ENCODE measurements at places on chromosomes 2 and 18.

DNA sequence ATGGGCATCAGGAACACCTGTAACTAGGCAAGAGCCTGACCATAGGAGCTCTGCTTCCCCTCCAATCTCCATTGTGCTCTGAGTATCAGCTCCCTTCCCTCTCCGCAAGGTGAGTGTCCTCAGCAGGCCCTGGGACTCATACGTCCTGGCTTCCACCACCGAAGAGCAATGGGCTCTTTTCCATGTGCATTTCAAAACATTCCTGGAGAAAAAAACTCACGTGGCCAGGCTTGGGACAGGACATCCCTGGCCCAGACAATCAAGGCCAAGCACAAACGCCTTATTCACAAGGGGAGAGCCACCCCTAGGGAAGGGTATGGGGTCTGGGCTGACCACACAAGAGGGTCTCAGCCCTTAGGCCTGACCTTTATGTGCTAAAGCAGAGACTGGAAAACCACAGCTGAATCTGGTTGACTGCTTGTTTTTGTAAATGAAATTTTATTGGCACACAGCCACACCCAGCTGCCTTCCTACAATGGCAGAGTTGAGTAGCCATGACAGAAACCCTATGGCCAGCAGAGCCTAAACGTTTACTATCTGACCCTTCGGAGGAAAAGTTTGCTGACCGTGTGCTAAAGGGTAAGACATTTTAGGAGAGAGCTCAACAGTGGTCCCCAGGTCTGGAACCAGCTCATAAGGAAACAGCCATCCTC, 175.7 kb upstream of the ARL4C start:
- no peak for DNase-seq

DNA sequence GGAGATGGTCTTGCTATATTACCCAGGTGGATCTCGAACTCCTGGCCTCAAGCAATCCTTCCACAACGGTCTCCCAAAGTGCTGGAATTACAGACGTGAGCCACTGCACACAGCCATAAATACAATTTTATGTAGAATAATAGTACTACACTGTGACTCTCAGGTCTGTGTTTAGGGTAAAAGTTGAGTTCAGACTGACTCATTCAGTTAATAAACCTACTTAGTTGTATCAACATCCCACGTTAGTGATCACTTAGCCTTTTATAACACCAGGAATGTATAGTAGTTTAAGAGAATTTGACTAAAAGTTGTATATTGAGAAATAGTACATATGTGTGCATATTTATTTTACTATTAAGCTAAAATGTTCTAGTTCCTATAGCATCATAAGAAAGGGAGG, 237.5 kb downstream of the PHLPP1 start:
- DNase-seq = no peak

DNA sequence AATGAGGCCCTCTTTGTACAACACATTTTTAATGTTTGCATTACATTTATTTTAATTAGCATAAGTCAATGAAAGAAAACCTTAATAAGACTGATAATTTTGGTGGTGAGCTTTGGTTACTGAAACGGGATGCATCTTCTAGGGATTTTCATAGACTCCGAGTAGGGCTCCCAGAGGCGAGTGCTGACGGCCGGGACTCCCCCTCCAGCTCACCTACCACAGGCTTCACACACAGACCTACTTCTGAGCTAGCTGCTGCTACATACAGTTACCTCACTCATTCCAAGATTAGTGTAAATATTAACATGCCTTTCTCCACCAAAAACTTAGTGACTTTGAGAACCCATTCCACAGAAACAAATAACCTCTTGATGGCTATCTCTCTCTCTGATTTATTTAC, 271.1 kb downstream of the GALR1 start:
- DNase-seq = no peak

GRCh38 chr2:22136446-22136845, 1012.7 kb downstream of the TDRD15 start:
- DNase-seq = no peak

DNA sequence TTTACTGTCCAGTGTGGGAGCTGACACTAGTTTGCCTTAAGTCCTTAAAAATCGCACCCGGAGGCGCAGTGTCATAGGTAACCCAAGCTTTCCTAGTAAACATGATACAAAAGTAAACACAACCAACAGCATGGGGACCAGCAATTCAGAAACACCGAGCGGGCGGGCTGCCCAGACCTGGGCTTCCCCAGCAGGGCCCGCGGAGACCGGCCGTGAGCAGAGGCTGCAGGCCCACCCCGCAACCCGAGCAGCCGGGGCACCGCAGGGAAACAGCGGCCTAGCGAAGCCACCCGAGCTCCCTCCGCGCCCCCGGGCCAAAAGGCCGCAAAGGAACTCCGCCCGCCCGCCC, 296 bp downstream of the TTC21B start:
- no peak for DNase-seq

GRCh38 chr2:147081831-147082230, 763.0 kb upstream of the ACVR2A start:
- no peak for DNase-seq

DNA sequence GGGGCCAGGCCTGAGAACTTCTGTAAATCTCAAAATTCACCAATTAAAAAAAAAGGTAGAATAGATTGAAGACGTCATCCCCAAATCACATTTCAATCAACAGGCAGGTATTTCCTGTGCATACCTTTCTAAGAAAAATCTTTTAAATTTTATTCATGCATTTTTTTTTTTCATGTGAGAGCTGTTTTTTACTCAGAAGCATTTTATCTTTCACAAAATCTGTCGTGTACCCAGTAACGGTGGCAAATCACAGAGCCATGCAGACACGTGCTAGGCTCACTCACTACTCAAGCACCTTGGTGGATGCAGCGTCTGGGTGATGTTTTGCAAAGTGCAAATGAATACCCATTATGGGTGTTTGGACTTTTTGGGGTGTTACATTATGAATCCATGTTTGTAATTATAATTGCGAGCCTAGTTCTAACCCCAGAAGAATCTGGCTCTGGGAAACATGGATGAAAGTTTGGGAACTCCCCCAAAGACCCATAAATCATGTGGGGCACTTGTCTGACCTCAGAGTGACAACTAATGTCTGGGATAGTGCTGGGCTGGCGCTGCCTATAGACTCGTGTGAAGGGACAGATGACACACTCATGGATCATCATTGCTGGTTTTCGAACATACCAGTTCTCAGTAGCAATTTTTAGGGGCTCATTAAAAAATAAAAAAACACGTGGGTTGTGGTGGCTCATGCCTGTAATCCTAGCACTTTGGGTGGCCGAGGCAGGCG, 335.2 kb downstream of the LPIN1 start:
- no peak for DNase-seq

- DNase-seq = no peak
Observed at GRCh38 chr2:27849558-27850205, 40.5 kb downstream of the RBKS start.

GRCh38 chr2:102597788-102598187, 21.6 kb upstream of the SLC9A2 start:
- DNase-seq = no peak

GRCh38 chr2:54271843-54272627, 16.0 kb upstream of the TSPYL6 start:
- no peak for DNase-seq

DNA sequence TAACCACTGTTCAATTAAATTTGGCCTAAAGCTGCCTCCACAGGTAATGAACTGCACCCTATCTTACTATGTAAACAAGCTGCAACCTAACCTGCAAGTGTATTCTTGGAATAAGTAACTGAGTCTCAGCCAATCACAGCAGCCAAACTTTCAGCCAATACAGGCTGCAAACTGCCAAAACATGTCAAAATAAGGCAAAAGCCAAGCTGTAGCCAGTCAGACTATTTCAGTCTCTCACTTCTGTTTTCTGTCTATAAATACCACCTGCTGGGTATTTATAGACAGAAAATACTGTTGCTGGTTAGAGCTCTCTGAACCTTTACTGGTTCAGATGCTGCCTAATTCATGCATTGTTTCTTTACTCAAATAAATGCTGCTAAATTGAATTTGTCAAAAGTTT, 14.3 kb downstream of the C2orf76 start:
- no peak for DNase-seq

GRCh38 chr2:170823088-170823897, 6.6 kb downstream of the GAD1 start:
- DNase-seq = peak; percentile 46

DNA sequence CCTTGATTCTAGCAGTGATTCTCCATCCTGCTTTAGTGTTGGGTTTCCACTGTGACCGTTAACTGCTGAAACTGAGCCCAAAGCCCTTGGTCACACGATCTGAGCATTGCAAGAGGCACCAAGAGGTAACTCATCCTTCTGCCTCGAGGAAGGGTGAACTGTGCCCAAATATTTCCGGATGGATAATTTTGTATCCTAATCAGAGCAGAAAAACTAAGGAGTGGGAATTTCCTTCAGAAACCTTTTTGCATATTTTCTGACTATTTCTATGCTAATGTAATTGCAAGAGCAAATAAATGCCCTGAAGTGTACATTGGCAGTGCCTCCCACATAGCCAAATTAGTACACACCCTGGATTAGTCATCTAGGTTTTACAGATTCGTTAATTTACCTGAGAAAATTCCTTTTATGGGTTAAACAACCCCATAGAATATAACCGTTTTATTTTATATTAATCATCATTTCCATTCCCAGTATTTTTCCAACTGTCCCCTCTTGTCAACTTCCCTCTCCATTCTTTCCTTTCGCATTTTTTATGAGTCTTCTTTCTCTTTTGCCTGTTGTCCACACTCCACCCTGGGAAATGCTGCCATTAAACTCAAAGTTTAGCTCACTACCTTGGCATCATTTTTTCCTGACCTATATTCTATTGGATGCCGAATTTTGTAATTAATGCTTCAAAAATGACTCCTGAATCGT, 31.7 kb upstream of the COBLL1 start:
- DNase-seq = no peak

GRCh38 chr2:77831471-77831870, 309.3 kb upstream of the LRRTM4 start:
- no peak for DNase-seq

DNA sequence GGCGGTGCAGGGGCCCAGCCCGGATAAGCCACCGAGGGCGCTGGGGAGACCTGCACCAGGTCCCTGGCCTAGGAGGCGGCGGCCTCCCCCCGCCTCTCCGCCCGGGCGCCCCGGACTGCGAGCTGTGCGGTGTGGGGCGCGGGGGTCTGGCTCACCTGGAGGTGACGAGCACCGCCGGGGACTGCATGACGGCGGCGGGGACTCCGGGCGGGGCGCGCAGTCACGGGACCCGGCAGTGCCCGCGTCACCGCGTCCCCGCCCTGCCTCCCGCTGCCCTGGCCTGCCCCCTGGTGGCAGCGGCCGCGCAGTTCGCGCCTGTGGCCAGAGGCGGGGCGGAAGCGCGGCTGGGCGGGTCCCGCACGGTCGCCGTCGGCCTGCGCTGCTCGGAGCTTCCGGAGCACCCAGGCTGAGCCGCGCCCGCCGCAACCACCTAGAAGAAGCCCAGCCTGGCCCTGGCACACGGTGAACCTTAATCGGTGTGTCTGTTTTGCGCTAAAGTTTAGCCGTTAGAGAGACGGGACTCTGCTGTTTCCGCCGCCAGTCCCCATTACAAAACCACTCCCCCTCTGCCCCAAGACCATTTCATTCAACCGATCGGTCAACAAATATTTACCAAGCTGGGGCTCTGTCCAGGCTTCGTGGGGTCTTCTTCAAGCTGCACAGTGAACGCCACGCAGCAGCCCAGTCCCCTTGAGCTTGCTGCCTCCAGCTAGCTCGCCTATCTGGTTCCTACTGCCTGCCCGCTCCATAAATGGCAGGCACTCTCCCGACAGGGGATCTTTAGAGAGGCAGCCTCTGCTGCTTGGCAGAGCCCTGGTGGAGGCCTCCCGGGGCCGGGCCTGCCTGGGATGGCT, at the start of gene HS1BP3:
Gene HS1BP3, minus strand, starts transcription at position 222 of the 854 bp plus-strand sequence. Its CDS starts 35 bp downstream, at position 187.
- DNase-seq = peak; percentile 94

GRCh38 chr2:73000808-73001570, 70.5 kb downstream of the SFXN5 start:
- DNase-seq = no peak

DNA sequence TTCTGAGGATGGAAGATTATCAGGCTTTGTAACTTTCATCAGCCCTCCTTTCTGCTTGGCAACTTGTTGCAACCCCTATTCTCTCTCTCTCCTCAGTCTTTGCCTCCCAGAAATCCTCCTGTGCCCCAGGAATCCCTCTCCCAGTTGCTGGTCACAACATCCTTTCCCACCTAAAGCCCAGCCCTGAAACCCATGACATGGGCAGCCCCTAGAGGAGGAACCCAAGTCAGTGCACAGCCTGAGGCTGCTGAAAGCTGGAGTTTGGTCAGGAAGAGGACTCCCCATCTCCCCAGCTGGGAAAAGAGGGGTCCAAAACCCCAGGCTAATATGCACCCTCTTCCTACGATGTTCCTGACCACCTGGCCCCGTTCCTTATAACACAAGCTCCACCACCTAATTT, 29.5 kb downstream of the PKDCC start:
- no peak for DNase-seq

- DNase-seq = no peak
Observed at GRCh38 chr2:217027414-217027813, 167.6 kb upstream of the TNP1 start.

- no peak for DNase-seq
Observed at GRCh38 chr2:178383718-178384117, 67.3 kb downstream of the PRKRA start.

DNA sequence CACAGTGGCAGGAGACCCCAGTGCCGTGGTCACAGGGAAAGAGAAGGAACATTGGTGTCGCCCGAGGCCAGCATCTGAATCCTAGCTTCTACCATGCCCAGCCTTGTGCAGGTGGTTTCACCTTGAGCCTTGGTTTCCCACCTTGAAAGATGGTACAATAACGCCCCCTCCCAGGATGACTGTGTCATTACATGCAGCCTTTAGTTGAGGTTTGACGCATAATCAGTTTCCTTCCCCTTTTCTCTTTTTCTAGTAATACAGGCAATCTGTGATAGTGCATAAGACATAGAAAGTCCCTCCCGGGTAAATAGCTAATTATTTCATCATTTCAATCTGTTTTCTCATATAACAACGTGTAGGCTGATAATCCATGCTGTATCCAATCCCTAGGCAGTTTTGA, 29.8 kb upstream of the ZNF407 start:
- no peak for DNase-seq

DNA sequence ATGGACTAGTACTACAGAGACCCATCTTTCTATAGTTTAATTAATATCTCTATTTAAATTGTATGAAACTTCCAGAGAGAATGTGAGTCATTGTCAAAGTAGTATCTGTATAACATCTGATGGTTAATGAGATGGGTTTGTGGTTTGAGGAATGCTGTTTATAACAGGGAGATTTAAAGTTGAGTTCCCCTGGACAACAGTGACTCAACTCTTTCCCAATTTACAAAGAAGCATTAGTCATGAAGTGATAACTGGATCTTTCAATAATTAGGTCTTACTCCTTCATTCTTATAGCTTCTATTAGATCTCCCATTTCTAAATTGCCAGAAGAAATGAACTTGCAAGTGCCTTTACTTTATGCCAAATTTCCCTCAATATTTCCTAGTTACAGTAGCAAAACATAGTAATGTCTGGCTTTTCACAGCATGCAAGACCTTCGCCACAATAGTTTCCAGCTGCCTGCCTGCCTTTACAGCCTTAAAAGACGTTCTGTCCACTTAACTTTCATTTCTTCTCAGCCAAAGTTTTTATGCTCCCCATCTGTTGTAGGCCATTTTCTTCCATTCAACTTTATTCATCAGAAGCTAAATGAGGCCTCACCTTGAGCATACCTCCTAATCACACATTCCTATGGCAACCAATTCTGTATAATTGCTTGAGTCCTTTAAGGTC, 47.7 kb upstream of the WDR75 start:
- DNase-seq = no peak

GRCh38 chr2:17747684-17748452, 5.7 kb downstream of the SMC6 start:
- DNase-seq = no peak
